Fibroblast of pulmonary artery (primary cell): ENCODE measurements at places on chromosomes 13 and 19.

GRCh38 chr13:20610006-20610405 is 43.0 kb downstream of the IFT88 start:
- DNase-seq: no peak

DNA sequence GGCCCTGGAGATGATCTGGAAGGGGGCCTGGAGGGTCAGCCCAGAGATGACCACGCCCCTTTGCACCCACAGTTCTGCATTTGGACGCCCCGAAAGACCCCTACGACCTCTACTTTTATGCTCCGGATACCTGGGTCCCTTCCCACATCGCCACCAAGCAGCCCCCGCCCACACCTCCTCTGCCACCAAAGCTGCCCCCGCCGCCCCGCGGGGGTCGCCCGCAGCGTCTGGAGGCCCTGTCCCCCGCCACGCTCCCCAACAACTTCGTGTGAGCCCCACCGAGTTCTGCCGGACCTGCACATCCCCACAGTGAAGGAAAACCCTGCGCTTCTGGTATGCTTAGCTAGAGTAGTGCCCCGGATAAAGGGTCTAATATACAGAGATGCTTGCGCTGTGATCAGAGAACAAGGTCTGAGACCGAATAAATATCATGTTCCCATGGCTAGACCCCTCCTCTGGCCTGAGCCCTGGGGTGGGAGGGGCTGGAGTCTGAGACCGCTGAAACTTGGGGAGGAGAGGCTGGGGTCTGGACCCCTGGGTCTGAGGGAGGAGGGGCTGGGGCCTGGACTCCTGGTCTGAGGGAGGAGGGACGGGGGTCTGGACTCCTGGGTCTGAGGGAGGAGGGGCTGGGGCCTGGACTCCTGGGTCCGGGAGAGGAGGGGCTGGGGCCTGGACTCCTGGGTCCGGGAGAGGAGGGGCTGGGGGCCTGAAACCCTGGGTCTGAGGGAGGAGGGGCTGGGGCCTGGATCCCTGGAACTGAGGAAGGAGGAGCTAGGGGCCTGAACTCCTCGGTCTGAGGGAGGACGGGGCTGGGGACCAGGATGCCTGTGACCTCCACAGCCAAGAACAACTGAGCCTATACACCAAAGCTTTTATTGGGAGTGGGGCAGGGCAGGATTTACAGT is 3.6 kb downstream of the GFY start:
- no peak for DNase-seq

- no peak for DNase-seq
Observed at GRCh38 chr13:66543780-66544179, 686.4 kb downstream of the PCDH9 start.

GRCh38 chr13:51797664-51798488 is 6.1 kb downstream of the DHRS12 start:
- peak; percentile 75 for DNase-seq

DNA sequence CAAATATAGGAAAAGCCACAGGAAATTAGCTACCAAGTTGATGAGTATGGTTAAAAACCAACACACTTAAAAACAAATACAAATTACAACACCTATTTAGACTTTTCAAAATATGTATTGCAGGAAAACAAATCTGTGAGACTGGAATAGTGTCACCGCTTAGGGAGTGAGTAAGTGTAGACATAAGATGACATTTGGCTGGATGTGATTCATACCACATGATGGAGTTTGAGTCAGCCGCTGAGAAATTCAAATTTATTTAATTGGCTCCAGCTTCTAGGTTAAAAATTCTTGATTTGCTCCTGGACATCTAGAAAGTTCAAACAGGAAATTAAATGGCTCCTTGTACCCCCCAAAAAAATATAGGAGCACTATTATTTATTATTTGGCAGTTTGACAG is 531.7 kb downstream of the SLITRK1 start:
- peak; percentile 7 for DNase-seq

DNA sequence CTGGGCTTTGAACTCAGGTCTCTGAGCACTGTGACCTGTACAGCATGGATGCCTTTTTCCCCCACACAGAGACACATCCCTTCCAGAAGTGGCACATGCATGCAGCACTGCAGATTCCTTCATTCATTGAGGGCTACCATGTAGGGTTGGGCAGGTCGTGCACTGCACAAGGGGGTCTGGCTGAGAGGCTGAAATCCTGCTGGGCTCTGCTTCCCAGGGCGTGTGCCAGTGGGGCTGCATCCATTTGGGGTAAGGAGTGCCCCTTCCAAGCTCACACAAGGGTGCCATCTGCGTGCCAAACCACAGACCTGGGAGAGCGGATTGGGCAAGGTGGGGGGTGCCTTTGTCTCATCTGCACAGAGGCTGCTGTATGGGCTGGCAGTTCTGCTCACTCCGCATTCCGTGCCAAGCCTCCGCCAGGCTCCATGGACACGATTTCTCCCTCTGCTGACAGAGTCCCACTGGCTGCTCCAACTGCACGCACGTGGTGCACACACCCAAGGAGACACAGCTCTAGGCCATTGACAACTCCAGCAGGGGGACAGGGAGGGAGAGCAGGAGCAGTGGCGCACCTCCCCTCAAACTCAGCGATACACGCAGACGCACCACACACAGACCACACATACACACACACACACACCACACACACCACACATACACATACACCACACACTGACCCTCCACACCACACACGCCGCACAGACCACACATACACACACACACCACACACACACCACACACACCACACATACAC is 4.5 kb upstream of the SHISA7 start:
- DNase-seq: peak; percentile 35

DNA sequence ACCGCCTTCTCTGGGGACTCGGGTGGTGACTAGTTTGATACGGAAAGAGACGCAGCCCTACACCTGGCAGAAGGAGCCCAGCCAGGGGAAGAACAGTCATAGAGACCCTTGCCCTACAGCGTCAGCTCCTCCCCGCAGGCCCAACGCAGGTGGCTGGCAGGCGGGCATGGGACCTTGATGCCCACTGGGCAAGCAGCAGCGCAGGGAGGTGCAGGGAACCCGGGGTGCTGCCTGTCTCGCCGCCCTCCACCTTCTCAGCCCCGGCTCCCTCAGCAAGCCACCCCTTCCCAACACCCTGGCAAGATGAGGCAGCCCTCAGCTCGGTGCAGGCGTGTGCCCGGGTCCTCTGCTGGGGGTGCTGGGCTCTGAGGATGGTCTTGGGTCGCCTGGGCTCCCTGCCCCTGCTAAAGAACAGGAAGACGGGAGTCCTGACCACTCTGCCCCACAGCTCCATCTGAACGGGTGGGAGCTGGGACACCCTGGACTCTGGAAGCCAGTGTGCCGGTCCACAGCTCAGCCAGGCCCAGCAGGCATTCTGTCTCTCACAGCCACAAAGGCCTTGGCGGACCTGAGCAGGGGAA is 9.0 kb downstream of the MIER2 start:
- no peak for DNase-seq

DNA sequence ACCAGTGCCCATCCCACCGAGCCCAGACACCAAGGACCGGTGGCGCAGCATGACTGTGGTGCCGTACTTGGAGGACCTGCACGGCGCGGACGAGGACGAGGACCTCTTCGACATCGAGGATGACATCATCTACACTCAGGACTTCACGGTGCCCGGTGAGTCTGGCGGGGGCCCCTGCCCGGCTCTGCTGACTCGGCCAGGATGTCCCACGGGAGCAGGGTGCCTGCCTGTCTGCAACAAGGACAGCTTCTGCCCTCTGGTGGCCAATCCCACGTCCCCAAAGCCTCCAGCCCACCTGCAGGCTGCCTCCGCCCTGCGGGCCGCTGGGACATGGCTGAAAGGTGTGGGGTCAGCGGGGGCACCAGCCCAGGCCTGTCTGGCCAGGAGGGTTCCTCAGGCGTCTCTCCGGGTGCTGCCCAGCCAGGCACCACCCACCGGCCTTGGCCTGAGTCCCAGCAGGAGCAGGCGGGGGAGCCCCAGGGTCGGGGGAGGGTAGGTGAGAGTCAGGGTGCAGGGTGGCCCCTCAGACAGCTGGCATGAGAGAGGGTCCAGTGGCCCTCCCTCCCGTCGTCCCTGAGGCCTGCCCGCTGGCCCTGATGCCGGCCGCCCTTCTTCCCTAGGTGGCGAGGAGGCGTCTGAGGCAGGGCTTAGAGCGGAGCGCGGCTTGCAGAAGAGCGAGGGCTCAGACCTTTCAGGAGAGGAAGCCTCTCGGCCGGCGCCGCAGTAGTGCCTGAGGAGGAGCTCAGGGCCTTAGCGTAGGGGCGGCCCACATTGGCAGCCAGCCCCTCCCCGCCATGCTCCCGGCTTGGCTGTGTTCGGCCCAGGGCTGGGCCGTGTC is 14.6 kb downstream of the CBARP start:
- peak; percentile 55 for DNase-seq

- DNase-seq: no peak
Observed at GRCh38 chr19:3065675-3066357, 3.5 kb upstream of the TLE5 start.

DNA sequence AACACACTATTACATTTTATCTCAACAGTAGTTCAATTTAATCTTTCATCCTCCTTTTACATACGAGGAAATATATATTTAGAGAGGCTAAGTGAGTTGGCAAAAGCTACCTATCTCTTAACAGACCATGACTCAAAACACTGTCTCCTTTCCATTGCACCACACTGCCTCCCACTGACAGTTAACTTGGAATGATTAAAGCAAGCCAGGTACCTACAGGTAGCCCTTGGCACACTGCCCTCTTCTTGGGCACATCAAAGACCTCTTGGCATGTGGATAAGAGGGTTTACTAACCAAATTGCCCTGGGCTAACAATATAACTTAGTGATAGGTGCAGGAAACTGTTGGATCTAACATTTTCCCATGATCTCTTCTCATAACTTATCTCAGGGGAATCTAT is 1.8 kb downstream of the ABHD13 start:
- no peak for DNase-seq

GRCh38 chr13:26989261-26989956 is 182.2 kb downstream of the USP12 start:
- DNase-seq: no peak

DNA sequence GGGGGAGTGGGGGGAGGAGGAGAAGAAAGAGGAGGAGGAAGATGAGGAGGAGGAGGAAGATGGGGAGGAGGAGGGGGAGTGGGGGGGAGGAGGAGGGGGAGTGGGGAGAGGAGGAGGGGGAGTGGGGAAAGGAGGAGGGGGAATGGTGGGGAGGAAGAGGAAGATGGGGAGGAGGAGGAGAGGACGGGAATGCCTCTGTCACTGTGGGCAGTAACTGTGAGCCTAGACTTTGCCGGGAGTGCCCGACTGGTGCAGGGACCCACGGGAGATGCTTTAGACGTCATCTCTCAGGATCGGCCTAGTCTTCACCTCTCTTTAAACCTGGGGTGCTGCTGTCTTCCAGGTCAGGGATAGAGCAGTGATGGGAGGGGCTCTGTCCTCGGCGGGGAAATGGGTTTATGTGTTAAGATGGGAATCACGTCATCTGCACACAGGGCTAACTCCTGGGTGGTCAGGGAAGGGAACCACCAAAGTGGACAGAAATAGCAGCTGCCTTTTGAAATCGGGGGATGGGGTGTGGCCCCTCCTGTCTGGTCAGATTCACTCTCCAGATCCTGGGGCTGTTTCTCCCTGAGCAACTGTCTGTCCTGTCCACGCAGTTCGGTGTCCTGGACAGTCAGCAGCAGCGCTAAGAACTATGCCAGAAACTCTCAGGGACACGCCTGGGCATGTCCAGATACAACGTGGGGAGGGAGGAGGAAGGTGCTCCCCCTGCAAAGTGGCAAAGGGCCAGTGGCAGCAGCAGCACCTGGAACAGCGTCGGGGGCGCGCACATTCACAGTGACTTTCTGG is 26.9 kb downstream of the GAS6 start:
- DNase-seq: peak; percentile 82

DNA sequence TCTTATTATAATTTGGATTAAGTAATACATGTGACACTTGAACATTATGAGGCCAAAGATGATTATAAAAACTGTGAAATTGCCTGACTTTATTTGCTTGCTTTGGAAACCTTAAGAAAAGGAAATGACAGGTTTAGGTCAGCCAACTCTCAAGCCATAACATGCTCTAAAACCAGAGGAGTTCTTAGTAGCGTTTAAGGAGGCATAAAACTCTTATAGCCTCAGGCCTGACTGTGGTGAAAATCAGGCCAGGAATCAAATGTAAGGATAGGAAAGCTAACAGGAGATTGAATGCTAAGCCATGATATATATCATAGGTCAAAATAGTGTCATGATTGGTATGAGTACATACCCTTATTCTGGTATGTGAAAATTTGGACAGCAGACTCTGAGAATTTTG is 1142.4 kb upstream of the MIR17HG start:
- no peak for DNase-seq

- no peak for DNase-seq
Observed at GRCh38 chr13:26962671-26963070, 202.1 kb upstream of the GPR12 start.

GRCh38 chr19:42091742-42092141 is 15.8 kb downstream of the ZNF574 start:
- peak; percentile 69 for DNase-seq

DNA sequence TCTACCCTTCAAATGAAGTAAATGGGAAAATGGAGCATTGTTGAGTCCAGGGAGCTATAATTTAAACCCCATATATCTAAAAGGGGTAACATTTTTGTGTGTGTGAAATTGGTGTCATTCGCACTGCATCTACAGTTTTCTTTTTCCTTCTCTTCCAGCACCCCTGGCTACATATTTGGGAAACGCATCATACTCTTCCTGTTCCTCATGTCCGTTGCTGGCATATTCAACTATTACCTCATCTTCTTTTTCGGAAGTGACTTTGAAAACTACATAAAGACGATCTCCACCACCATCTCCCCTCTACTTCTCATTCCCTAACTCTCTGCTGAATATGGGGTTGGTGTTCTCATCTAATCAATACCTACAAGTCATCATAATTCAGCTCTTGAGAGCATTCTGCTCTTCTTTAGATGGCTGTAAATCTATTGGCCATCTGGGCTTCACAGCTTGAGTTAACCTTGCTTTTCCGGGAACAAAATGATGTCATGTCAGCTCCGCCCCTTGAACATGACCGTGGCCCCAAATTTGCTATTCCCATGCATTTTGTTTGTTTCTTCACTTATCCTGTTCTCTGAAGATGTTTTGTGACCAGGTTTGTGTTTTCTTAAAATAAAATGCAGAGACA is 28.6 kb downstream of the ALOX5AP start:
- peak; percentile 47 for DNase-seq

GRCh38 chr13:59494560-59494970 is 669.2 kb downstream of the DIAPH3 start:
- peak; percentile 68 for DNase-seq

- no peak for DNase-seq
Observed at GRCh38 chr13:34322014-34322742, 504.2 kb downstream of the RFC3 start.

- no peak for DNase-seq
Observed at GRCh38 chr13:45416516-45417128, 1.6 kb downstream of the SLC25A30 start.

DNA sequence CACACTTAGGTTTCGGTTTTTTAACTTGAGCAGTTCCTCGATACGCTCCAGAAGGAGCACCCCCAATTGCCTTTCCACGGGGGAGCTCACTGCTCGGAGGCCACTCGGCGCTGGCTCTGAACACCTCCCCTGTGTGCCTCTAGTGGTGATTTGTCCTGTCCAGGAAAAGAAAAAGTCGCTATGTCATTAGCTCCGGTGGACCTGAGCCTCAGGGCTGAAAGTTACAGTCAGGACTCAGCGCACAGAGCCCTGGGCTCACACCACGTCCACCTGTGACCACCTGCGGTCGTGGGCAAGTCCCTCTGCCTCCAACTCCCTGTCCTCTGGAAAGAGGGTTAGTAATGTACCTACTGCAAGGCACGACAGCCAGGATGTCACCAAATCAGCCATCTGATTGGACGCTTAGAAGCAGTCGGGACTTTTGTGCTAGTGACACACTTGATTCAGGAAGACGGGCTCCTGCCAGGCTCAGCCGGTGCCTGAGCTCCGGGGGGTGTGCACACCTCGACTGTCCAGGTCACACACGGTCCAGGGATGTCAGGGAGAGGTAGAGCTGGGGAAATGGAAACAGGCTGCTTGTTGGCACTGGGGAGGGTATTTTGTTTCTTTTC is 3.9 kb upstream of the TMPRSS9 start:
- no peak for DNase-seq
